DMS79 treated with DMSO at 0.1 percent for 48 hours (cell line): ENCODE measurements at places on chromosomes 7 and 10.

- DNase-seq, result no peak
These were observed at the start of gene SFRP5 for GRCh38 chr10:97771913-97772823. SFRP5 (minus strand) TSS chr10:97771999; CDS start chr10:97771833, 166 bp downstream.

DNA sequence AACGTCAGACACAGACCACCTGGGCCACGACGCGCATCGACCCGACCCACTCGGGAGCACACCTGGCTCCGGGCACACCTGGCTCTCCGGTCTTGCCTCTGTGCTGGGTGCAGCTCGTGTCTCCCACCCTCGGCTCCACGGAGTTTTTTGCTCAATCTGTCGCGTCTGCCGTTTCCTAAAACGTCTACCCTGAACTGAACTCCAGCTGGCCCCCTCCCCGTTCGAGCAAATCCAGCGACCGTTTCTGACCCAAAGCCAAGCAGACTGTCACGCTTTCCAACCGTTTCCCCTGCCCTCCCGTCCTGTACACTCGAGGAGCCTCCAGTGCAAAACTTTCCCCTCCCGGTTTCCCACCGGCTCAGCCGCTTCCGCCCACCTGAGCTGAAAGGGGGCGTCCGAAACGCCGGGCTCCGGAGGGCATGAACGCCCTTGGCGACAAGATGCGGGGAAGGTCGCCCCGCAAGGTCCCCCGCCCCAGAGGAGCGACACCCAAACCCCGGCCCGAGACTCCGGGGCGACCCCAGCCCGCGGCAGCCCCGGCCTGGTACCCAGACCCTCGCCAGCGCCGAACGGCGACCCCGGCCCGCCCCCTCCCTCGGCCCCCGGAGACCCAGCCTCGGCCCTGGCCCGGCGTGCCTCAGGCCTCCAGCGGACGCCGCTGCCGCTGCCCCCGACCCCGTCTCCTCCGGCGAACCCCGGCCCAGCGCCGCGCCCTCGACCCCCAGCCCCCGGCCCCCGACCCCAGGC, 557 bp downstream of the CYTH3 start:
- DNase-seq, result peak; percentile 18

DNA sequence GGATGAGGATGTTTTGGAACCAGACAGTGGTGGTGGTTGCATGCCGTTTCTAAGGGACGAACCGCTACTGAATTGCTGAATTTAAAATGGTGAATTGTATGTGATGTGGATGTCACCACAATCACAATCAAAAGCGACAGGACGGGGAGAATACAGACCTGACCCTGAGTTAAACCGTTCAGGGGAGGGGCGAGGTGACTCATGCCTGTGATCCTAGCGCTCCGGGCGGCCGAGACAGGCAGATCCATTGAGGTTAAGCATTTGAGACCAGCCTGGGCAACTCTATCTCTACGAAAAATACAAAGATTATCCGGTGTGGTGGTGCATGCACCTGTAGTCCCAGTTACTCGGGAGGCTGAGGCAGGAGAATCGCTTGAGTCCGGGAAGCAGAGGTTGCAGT, 46.4 kb downstream of the UNCX start:
- no peak for DNase-seq

DNA sequence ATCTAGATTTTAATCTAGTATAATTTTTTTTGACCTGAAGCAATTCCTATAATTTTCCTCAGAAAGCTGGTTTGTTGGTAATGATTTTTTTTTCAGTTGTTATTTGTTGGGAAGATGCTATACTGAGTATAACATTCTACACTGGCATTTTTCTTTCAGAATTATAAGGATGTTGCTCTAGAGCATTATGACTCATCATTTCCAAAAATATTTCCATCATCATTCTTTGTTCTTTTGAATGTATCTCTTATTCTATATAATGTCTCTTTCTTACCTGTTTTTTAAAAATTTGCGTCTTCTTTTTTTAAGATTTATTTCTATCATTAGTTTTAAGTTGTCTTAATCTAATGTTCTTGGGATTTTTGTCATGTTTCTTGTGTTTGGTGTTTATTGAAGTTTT, 356.5 kb upstream of the KCND2 start:
- no peak for DNase-seq

- no peak for DNase-seq
These were observed 33.6 kb downstream of the WAC start for GRCh38 chr10:28566458-28567015.

GRCh38 chr7:143295870-143296269, 7.7 kb downstream of the CASP2 start:
- DNase-seq, result no peak

DNA sequence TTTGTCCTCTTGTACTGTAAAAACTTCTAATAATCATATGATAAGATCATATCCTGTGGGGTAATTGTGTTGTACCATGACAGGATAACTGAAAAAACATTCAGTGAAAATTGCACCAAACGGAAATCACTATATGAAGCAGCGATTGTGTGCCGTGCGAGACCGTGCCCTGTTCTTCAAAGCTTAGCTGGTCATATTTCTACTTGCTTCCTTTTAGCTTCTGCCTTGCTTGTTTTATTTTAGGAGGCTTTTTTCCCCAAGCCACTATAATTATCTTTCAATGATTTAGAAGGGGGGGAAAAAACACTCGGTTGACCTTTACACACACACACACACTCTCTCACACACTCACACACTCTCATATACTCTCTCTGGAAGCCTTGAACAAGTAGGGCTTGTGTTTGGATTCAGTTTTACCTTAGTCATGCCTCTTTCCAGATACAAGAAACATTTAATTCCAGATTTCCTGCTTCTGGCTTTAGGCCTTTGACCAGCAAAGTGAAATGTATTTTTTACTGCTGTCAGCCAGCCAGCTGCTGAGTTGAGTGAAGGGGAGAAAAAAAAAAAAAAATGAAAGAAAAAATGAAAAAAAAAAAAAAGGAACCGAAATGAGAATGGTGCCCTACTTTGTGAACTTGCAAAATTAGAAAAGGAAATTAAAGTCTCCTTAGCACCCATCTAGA, 181.4 kb downstream of the ARID5B start:
- no peak for DNase-seq

DNA sequence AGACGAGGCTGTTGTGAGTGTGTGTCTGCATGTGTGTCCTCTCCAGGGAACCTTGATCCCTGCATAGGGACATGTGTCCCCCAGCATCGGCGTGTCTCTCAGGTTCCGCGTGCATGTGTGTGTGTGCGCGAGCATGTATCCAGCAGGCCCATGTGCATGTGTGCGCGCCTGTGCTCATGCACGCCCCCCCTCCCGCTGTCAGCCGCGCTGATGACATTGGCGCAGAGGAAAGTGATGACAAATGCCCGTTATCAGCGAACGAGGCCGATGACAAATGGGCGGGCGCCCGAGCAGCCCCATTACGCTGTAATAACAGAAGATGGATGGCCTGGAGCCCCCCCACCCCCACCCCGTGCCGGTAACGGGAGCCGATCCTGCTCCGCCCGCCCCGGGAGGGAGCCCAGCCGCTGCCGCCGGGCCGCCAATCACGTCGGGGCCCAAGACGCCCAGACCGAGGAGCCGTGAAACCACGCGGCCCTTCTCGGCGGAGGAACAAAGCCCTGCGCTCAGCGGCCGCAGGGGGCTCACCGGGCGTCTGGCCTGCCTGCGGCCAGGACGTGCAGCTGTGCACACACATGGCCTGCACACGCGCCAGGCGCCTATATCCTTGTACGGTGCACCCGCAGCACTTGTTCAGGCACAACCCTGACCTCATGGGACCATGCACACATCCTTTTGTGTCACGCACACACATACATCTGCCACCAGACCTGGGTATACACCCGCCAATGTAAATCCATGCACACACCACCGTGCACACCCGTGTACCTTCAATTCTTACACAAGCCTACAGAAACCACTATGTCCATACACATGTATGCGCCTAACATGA, 21.5 kb downstream of the POLL start:
- DNase-seq, result peak; percentile 30

- no peak for DNase-seq
These were observed 62.6 kb downstream of the RBM20 start for GRCh38 chr10:110706690-110707098.

- no peak for DNase-seq
These were observed 10.8 kb upstream of the PYROXD2 start for GRCh38 chr10:98425511-98426352.

GRCh38 chr7:84471576-84471975, 277.0 kb upstream of the SEMA3A start:
- no peak for DNase-seq

- no peak for DNase-seq
These were observed 118.4 kb upstream of the CACUL1 start for GRCh38 chr10:118873091-118873737.

- no peak for DNase-seq
These were observed 13.8 kb downstream of the BTRC start for GRCh38 chr10:101367569-101368453.

DNA sequence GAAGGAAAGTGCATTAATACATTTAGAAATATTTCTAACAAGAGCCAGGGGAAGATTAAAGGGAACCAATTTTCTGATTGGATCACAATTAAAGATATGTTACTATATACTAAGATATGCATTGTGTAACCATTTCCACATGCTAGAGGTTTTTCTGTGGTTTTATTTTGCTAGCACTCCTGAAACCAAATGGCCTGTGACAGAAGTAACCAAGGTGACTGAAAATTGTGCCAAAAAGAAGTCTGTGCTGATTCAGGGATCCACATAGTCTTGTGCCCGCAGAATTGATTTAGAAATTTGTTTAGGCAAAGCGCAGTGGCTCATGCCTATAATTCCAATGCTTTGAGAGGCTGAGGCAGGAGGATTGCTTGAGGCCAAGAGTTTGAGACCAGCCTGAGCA, 1.8 kb downstream of the CC2D2B start:
- DNase-seq, result peak; percentile 41

GRCh38 chr10:123549761-123550454, 116.2 kb upstream of the GPR26 start:
- no peak for DNase-seq

GRCh38 chr7:156614434-156615264, 25.9 kb upstream of the RNF32 start:
- DNase-seq, result no peak

GRCh38 chr10:3865565-3865964, 80.6 kb upstream of the KLF6 start:
- no peak for DNase-seq

DNA sequence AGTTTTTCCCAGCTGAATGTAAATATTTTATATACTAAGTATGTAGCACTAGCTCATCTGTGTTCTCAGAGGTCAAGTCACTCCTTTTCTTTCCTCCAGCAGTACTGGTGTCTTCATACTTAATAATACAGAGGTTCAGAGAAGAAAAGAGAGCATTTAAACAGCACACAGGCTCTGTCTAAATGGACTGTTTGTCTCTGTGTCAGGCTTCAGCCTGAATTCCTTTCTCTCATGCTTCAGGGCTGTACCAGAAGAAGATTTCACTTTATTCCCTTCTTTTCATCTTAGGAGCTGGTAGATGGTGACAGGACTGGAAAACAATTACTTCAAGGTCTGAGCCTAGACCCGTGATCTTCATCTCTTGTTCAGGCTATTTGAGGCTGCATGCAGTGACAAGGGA, 51.4 kb upstream of the LYZL2 start:
- DNase-seq, result no peak

- no peak for DNase-seq
These were observed 123.8 kb downstream of the PTEN start for GRCh38 chr10:87987206-87987605.

- DNase-seq, result no peak
These were observed 61.7 kb downstream of the SH2D4B start for GRCh38 chr10:80599424-80599847.

DNA sequence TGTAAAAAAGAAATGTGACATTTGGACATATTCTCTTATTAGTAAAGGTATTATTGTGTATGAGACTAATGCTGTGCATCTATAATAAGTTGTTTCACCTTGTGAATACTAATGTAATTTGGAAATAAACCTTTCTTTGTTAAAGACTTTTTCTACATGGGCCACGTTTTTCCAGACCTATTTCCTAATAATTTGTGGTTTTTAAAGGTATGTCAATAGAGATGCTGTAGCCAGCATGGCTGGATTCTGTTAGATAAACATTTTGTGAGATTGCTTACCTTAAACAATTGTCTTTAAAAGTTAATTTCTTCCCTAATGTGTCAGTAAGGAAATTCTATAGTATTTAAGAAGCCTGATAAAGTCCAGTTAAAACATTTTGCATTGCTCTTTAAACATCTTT, 56.0 kb downstream of the KAT6B start:
- no peak for DNase-seq

- peak; percentile 80 for DNase-seq
These were observed 260.3 kb downstream of the AHR start for GRCh38 chr7:17558558-17559332.

DNA sequence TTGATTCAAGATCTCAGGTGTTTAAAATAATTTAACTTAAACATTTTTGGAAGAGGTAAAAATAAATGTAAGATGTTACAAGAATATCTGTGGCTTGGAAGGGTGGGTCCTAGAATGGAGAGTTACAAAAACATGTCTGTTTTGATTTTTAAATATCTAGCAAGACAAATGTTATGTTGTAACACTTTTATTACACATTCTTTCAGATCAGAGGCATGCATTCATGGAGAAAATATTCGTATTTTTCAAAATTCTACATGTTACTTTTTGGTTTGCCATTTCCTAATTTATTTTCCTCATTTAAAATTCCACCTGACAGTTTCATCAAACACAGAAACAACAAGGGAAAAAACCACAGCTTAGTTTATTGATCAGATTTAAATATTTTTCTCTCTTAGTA, 10.0 kb downstream of the WBP1L start:
- no peak for DNase-seq

DNA sequence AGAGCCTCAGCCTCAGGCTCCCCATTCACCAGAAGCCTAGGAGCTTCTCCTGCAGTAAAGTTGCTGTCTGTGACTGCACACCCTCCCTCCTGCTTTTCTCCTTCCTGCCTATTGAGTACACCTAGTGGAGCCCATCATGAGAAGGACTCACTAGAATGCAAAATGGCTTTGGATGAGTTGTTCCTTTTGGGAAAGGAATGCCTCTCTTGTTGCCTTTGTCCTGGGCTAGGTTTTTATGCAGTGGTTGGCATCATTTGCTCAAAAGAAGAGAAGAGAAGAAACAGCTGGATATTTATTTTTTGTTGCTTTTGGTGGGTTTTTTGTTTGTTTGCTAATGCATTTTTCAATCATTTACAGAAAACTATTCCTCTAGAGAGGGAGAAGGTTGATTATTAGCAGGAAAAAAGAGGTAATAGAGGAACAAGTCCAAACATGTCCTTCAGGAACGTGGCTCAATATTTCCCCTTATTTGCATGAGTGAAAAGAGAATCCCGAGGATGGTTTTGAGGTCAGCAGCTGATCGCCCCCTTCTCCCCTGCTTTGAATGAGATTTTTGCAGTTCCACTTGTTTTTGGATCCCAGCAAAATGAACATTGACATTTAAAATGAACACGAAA, 369.9 kb upstream of the NRP1 start:
- DNase-seq, result no peak

DNA sequence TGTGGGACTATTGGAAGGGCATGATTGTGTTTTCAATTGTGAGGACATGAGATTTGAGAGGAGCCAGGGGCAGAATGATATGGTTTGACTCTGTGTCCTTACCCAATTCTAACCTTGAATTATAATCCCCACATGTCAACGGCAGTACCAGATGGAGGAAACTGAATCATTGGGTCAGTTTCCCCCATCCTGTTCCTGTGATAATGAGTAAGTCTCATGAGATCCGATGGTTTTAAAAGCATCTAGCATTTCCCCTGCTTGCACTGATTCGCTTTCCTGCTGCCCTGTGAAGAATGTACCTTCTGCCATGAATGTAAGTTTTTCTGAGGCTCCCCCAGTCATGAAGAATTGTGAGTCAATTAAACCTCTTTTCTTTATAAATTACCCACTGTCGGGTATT, 1367.1 kb downstream of the XPNPEP1 start:
- no peak for DNase-seq
